ENCODE measurements at places on chromosomes 2 and 18.

DNA sequence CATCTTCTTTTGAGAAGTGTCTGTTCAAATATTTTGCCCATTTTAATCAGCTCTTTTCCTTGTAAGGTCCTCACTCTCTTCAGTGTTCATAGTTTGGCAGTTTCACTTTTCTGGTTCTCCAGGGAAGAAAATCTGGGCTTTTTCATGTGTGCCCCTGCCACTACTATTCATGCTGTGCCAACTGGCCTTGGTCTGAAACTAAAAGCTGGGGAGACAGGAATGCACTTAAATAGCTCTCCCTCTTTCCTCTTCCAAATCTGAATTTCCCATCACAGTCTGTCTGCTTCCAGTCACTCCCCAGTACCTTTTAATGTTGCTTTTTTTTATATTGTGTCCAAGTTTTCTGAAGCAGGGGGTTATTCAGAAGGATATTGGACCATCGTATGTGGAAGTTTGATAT, 574.3 kb upstream of the POU3F3 start:
- no peak for DNase-seq

DNA sequence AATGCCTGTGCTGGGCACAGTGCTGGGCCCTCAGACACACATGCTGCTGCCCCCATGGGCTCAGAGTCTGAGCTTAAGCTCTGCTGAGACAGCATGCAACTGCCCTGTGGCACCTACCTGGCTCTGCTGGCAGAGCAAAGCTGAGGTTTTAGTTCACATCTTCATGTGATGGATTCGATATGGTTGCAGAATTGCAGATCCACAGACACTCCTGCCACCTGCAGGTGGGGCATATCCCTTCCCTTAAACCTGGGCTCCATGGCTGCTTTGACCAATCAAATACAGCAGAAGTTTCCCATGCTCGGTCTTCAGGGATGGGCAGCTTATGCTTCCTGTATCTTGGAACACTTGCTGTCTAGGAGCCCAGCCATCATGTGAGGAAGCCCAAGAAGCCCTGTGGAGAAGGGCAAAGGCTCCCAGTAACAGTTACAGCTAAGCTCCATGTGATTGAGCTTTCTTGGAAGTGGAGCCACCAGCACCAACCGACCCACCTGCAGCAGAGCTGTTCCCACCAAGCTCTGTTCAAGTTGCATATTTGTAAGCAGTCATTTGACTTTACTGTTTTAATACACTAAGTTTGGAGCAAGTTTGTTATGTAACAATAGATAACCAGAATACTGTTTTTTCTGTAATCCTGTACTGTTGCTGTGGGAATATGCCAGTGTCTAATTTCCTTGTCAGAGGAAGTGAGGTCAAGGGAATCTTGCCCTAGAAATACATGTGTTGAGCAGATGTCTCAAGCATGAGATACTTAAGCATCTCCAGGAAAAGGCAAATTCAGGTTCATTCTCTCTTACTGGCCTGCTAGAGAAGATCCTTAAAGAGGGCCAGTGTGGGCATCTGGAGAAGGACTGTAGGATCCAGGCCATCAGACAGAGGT, 79.3 kb downstream of the SH3RF3 start:
- DNase-seq: no peak

DNA sequence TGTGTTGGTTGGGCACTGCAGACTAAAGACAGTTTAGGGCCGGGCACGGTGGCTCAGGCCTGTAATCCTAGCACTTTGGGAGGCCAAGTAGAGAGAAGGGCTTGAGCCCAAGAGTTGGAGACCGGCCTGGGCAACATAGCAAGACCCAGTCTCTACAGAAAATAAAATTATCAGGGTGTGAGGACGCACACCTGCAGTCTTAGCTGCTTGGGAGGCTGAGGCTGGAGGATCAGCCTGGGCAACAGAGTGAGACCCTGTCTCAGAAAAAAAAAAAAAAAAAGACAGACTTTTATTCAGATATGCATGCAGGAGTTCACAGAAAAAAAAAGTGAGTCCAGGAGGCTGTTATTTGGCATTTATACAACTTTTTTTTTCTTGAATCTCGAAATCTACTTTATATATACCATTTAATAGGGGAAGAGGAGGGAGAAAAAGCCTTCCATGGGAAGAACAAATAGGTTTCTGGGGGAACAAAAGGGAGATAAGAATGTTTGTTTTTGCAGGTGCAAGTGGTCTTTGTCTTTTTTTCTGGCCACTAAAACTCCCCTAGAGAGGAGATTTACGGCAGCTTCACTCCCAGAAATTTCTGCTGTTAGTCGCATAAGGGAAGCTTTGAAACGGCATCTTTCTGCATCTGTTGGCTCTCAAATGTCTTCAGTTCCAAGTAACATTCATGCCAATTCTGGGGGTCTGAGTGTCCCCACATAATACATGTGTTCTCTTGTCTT, 4.1 kb upstream of the MSH6 start:
- DNase-seq: no peak

- DNase-seq: no peak
Observed at GRCh38 chr2:65482971-65483370, 50.6 kb upstream of the SPRED2 start.

DNA sequence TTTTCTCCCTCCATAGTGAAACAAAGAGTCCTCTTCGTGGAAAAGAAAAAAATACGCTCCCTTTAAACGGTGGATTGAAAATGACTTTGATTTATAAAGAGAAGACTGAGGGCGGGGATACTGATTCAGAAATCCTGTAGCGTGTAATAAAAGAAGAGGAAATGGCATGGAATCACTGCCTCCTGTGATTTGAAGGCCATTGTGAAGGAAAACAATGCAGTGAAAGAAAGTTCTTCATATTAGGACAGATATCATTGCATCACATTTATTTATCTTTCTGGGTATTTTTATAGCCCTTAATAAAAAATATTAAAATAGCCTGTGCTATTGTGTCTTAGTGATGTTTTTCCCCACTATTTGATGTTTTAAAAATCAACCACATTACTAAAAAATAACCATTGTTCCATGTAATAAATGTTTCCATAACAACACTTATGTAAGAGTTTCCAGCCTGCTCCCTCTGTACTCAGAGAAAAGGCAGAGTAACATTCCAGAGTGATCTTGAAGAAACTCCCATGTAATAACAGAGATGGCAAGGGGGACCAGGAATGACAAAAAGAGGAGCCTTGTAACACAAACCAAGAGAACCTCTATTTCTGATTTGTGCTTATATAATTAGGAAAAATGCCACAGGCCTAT, 8.0 kb downstream of the MRPL33 start:
- no peak for DNase-seq

GRCh38 chr18:7945882-7946281, 378.8 kb downstream of the PTPRM start:
- no peak for DNase-seq

- no peak for DNase-seq
Observed at GRCh38 chr2:76506538-76506937, 795.8 kb upstream of the GCFC2 start.

DNA sequence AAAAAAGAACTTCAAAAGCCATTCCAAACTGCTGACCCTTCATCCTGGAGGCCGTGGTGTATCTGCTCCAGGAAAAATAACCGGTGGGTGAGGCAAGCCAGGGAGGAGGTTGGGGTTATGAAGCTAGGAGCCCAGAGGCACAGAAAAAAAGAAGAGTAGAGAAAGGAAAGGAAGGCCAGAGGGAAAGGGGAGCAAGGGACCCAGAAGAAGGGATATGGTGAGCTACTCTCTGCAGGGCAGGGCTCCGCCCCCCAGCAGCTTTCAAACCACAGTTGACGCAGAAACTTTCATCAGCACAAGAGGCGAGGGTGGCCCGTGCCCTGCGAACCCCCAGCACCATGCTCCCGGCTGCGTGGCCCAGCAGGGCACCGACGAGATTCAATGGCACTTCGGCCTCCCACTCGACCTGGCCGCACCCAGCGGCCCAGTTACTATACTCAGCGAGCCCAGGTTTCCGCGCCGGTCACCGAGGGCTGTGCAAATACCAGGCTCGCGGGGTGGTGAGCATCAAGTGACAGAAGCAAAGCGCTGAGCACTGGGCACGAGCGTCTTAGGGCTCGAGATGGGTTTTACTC, 665 bp downstream of the MCM6 start:
- DNase-seq: peak; percentile 57

GRCh38 chr2:241540771-241541561, 17.6 kb upstream of the BOK start:
- DNase-seq: peak; percentile 78

- DNase-seq: no peak
Observed at GRCh38 chr18:38290229-38290628, 724.6 kb upstream of the CELF4 start.

GRCh38 chr2:42117923-42118753, 51.0 kb upstream of the EML4 start:
- DNase-seq: no peak

GRCh38 chr2:106219813-106220212, 25.7 kb upstream of the UXS1 start:
- DNase-seq: no peak

GRCh38 chr2:29562896-29563295, 358.5 kb downstream of the ALK start:
- DNase-seq: no peak
